T-helper 17 cell (primary cell): ENCODE measurements at places on chromosomes 3 and 15. TPM values are rescaled to one million over a fixed set of nuclear protein-coding genes. Genes with fewer than 3 reads are reported as not detected.

SERPINI2 gene
- total RNA-seq: not detected

SERINC4 gene
- 0.32 TPM for total RNA-seq

RBPMS2 gene
- 1.1 TPM for total RNA-seq

EPHA6 gene
- not detected for total RNA-seq

PLA2G4F gene
- not detected for total RNA-seq

CCR3 gene
- total RNA-seq: 0.37 TPM

GOLGA8H gene
- 0.42 TPM for total RNA-seq

ZNF80 gene
- total RNA-seq: 0.97 TPM

DNA sequence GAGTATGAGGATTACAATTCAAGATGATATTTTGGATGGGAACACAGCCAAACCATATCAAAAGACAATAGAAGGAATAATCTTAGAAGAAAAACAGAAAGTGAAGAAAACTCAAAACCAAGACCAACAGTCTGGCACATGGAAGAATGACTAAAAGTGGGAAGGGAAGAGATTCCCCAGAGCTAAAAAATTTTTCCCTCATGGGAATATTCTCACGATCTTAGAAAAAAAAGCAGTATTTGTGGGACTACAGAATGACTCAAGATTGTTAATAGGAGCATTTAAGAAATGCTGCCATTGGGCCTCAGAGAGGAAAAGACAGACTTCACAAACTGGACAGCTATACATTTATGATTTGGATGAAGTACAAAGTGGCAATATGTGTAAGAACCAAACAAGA is 18.3 kb downstream of the OSTN start:
- no peak for DNase-seq
